ENCODE measurements at places on chromosomes 5 and 9.
A peak's percentile ranks its signal among the peaks of the same experiment; 100 is the strongest.

GRCh38 chr5:138654281-138654867, 79.2 kb upstream of the HSPA9 start:
- peak; percentile 39 for DNase-seq

GRCh38 chr9:3419893-3420292, 105.9 kb downstream of the RFX3 start:
- no peak for DNase-seq

- peak; percentile 63 for DNase-seq
Measured at GRCh38 chr5:82635561-82636288, 357.6 kb upstream of the RPS23 start.

DNA sequence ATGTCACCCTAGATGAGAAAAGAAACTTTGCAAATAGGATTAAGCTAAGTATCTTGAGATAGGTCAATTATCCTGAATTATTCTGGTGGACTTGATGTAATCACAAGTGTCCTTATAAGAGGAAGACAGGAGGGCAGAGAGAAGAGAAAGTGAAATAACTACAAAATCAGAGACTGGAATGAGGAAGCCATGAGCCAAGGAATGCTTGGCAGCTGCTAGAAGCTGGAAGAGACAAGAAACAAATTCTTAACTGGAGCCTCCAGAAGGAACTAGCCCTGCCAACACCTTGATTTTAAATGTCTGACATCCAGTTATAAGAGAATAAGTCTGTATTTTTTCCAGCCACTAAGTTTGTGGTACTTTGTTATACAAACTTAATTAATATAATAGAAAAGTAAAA, 480.0 kb downstream of the NR2F1-AS1 start:
- no peak for DNase-seq

DNA sequence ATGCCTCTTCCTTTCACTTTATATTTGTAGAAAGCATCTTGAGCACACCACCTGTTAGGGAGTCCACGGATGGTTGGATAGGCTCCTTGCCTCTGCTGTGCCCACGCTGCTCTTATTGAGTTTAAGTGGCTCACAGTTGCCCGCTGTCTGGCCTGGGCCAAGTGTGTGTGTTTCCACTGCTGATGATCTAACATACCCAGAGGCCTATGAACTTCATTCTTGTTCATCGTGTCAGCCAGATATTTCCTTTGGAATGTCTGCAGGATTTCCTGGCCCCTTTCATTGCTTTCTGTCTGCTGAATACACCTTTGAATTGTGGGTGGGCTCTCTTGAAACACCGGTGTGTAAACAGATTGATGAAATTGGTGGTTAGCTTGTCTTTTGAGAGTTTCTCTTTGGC, 46.6 kb downstream of the MVB12B start:
- DNase-seq = no peak

GRCh38 chr9:21434202-21435014, 5.8 kb upstream of the IFNA1 start:
- DNase-seq = peak; percentile 25

- no peak for DNase-seq
Measured at GRCh38 chr5:93596676-93597490, 13.9 kb downstream of the NR2F1 start.

DNA sequence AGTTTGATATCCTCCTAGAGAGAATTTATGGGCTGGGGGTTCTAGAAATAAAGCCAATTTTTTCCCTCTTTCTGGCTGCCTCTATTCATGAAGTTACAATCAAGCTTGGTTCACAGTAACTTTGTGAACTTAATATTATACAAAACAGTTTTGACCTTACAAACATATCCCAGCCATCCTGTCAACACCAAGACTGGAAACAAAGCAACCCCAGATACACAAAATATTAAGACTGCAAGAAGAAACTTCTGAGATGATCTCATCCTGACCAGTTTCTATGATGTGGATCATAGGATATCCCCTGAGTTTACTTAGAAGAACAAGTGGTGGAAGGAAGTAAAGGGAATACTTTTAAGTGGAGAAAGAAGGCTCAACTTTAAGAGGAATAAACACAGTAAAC, 28.3 kb upstream of the CER1 start:
- DNase-seq = no peak

DNA sequence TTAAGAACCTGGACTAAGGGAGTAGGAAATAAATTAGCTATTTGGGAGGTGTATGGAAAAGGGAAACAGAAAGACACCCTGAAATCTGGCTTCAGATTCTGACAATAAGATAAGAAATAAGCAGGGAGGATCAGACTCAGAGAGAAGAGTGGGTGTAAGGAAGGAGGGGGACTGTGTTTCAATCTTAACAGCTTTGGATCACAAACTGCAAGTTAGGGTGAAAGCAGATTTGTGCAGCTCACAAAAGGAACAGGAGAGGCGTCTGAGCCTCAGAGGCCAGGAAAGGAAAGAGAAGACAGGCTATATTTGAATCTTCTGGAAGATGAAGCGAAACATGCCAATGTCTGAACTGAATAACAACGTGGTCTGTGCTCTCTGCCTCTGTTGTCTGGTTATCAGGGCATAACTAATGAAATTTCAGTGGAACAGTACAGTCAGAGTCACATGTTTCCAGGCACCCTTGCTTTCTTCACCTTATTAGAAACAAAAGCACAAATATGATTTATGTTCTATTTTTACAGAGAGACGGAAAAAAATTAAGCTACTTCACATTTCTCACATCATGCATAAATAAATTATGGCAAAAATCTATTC, 26.6 kb downstream of the SGTB start:
- no peak for DNase-seq

- DNase-seq = no peak
Measured at GRCh38 chr9:133521122-133522072, 3.4 kb downstream of the MYMK start.

- no peak for DNase-seq
Measured at GRCh38 chr9:124813041-124813440, 36.1 kb downstream of the OLFML2A start.

- DNase-seq = no peak
Measured at GRCh38 chr9:12415361-12415760, 277.8 kb upstream of the TYRP1 start.

- DNase-seq = no peak
Measured at GRCh38 chr5:138596105-138596881, 21.1 kb upstream of the HSPA9 start.

- no peak for DNase-seq
Measured at GRCh38 chr5:142952229-142952628, 182.1 kb downstream of the ARHGAP26 start.

DNA sequence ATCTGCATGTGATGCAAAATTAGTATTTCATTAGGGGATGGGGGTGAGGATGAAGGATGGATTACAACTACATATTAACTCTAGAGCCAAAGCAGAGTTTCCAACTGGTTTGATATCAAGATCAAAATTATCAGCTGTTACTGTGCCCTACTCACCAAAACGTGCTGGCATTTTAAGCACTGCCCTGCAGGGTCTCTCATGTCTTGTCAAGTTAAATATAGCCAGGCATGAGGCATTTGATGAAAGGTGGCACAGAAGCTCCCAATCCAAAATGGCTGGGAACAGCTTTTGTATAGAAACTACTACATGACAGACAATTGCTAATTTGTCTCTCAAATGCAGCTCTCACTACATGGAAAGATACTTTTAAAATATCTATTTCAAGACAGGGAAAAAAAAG, 27.1 kb upstream of the CAAP1 start:
- no peak for DNase-seq

DNA sequence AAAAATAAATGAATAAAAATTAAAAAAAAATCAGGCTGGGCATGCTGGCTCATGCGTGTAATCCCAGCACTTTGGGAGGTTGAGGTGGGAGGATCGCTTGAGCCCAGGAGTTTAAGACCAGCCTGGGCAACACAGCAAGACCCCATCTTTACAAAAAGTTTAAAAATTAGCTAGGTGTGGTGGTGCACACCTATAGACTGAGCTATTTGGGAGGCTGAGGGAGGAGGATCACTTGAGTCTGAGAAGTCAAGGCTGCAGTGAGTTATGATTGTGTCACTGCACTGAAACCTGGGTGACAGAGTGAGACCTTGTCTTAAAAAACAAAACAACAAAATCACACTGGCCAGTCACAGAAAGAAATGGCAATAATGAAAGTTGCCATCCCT, 3.4 kb upstream of the CNTRL start:
- no peak for DNase-seq

DNA sequence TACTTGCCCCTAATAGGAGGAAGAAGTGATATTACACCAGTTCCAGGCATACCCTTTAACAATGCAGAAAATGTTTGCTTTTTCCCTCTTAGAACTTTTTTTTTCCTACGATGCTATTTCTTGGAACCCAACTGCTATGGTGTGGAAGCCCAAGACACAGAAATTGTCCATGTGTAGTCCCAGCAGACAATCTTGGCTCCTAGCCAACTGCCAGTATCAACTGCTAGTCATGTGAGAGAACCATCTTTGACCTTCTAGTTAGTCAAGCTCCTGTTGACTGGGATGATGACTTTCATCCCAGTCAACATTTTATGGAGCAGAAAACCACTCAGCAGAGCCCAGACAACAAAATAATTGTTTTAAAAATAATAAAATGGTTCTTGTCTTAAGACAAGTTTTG, 532.4 kb downstream of the TLR4 start:
- no peak for DNase-seq

Measured in skeletal muscle cell (primary cell).